ENCODE measurements at places on chromosomes 3 and 15.

GRCh38 chr15:68232937-68233336, 3.4 kb upstream of the CLN6 start:
- DNase-seq: no peak

GRCh38 chr15:69490356-69491037, 37.9 kb downstream of the RPLP1 start:
- no peak for DNase-seq

- no peak for DNase-seq
These were observed 85.3 kb downstream of the AQP9 start for GRCh38 chr15:58223432-58223831.

- DNase-seq: no peak
These were observed 114.5 kb upstream of the STRIT1 start for GRCh38 chr3:155407971-155408370.

- no peak for DNase-seq
These were observed 25.8 kb downstream of the ANP32A start for GRCh38 chr15:68794863-68795262.

- no peak for DNase-seq
These were observed 509.1 kb downstream of the RSL24D1 start for GRCh38 chr15:54687628-54688027.

DNA sequence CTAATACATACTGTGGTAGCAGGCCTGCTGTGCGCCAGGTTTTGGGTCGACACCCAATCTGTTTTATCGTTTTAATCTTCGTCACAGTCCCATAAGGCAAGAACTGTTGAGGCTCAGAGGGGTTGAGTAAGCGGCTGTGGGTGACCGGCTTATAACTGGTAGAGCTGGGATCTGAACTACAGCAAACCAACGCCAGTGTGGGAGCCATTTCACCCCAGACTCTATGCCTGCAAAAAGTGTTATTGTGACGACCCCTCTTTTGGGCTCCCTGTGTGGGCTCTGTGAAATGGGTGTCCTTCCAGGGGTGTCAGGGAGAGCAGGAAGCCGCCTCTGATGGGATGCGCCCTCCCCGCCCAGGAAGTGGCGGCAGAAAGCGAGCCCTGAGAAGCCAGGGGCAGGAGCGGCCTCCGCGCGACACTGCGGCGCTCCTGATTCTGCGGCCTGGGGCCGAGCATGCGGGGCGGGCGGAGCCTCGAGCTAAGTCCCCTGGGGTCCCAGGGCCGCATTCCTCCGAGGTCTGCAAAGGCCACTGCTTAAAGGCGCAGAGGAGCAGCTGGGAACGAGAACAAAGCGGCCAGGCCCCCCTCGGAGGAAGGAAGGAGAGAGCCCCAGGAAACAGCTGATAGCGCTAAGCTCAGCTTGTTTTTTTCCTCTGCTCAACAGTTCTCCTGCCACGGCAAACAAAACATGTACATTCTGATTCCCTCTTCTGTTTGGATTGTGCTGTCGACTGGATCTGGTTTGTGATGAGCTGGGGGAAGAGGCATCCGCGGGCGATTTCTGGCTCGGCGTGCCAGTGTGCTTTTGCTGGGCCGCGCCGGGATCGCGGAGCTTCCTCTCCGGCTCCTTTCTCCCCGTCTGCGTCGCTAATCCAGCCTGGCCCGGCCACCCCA, 33.9 kb downstream of the GRK7 start:
- DNase-seq: no peak

DNA sequence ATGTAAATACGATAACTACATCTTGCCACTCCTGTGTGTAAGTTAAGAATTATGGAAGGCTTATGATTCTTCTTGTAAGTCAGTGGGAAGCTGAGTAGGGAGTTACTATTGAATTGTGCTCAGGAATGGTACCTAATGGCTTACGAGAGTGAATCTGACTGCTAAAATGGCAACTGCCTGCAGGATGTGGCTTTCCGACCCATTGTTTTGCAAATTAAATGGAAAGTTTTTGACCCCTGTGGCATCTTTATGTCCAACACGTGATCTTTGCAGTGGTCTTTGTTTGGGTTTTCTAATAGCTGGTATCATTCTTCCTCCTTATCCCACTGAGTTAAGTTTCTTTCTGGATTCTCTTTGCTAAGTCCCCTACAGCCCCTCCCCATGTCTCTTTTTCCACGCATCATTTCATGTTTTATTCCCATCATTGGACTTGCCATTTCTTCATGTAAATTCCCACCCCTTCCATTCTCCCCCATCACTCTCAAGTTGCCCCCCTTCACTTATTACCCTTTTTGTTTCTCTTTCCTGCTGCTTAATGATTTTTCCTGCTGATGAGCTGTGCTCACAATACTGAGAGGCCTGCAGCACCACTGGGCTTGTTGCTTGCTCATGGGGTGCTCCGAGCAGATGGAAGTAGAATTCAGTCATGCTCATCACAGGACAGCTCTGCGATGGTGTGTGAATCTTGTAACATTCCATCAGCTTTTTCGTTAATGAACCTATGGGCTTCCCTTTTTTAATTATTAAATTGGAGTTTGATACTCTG, 428.2 kb upstream of the IL12A start:
- DNase-seq: no peak

GRCh38 chr3:50563867-50564266, 3.7 kb downstream of the C3orf18 start:
- no peak for DNase-seq

DNA sequence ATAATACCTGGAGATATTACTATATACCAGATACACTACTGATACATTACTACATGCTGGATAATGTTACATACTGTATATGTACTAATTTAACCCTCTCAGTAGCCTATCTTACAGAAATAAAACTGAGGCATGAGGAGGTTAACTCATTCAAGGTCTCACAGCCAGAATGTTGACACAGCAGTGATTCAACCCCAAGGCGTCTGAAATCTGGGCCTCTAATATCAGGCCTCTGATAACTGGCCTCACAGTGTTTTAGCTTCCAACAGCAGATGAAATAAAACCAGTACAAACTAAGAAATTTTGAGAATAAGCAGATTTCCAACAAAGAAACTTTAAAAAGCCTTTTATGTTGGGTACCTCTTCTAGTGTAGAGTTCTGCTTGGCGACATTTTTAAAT, 23.4 kb downstream of the DZIP1L start:
- DNase-seq: no peak

DNA sequence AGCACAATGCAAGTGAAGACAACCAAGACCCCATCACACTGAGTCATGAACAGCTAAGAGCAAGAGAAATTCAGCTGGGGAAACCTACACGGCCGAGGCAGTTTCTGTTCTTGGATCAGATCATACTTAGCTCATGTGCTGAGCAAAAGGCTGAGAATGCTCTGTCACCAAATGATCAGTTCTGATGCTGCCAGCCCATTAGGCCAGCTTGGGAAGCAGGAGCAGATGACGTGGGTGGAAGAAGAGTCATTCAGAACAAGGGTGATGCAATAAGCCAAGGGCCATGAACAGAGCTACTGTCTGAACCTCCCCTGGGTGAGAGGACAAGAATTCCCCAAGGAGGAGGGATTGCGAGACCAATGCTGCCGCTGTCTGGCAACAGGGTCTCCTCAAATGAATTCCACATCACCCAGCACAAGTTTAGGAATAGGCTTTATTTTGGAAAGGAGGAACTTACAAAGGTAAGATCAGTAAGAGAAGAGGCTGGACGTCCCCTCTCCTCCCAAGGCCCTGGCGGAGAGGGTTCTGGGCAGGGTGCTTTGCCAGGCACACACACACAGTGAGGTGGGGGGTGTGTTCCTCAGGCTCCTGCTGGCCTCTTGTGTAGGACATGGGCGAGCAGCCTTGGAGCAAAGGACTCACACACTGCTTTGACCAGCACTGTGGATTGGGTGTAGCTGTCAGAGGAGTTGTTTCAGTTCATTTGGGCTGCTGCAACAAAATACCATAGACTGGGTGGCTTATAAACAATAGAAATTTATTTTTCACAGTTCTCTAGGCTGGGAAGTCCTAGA, 65.6 kb upstream of the CTXND1 start:
- no peak for DNase-seq

- no peak for DNase-seq
These were observed 2.0 kb downstream of the RSRC1 start for GRCh38 chr3:158111861-158112260.

GRCh38 chr3:155730843-155731242, 14.0 kb downstream of the PLCH1 start:
- no peak for DNase-seq

DNA sequence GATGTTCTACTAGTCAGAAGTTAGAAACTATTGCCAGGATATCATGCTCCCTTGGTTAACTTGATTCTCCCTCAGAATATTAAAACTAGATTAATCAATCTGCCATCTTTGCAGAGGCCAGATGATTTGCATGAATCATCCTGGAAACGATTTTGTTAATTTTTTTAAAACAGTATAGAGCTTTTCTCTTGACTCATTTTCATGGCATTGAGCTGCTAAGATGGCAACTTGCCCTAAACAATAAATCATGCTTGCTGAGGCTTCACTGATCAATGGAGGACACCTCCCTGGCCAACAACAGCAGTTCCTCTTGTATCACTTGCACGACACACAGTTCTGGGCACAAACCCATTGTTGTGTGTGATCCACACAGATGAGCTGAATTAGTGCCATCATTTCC, 109.1 kb downstream of the COL6A6 start:
- no peak for DNase-seq

DNA sequence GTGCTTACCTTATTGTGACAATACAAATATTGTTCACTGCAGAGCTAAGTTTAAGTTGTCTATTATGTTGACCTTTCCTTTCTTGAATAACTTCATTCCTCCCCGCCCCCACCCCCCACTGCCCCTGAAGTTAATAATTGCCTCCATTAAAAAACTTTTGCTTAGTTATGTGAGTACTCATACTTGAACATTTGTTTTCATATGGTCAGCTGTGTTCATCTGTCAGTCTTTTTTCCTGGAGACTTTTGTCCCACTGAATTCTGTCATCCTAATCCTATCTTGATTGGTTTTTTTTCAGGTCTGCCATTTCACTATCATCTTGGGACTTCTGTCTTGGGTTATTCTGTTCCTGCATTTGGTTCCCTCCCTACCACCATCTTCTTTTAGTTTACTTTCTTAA, 8.5 kb downstream of the SLC25A36 start:
- no peak for DNase-seq

DNA sequence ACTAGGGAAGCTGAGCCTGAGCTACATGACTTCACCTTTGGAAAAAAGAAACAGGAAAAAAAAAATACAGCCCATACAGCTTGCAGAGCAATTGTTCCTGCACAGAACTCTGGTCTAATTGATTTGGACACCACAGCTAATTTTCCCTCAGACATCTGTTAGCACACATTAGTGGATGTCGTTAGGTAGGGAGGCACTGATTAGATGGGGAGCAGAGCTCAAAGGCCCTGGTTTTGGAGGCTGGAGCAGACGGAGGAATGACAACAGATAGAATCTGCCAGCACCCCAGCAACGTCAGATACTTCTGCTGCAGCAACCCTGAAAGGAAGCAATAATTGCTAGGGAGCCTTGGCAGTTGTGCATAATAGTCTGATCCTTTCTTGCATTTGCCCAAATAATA, 398.9 kb downstream of the LSAMP start:
- DNase-seq: no peak

- no peak for DNase-seq
These were observed 101.2 kb upstream of the MEX3B start for GRCh38 chr15:82146990-82147461.

DNA sequence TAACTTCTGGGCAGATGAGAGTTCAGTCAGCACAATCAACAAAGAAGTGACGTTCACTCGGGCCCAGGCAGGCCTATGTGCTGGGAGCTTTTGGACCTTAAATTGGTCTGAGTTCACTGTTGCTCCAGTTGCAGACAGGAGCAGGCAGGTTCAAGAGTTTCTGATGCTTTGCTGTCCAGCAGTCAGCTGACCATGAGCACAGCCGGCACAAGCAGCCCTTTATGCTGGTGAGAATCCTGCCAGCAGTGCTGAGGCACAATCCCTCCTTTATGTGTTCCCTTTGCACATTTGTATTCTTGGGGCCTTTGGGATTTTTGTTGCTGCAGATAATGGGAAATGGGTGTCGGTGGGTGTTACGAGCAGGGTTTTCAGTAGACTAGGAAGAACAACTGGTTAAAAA, 81.2 kb upstream of the GOLGA8J start:
- DNase-seq: no peak

Measured in cortex of kidney (tissue), 1 donor.